ENCODE measurements at places on chromosomes 1 and 21. TPM values are rescaled to one million over a fixed set of nuclear protein-coding genes. Genes with fewer than 3 reads are reported as not detected.

CA6 gene
- total RNA-seq = not detected

CELA2A gene
- not detected for total RNA-seq

C4BPB gene
- total RNA-seq = 1.1 TPM

PLCH2 gene
- 0.36 TPM for total RNA-seq

CHI3L1 gene
- not detected for total RNA-seq

GBP4 gene
- total RNA-seq = 0.05 TPM
